Mucosa of descending colon (tissue), 3 donors: ENCODE measurements at places on chromosomes 1 and 21.
A peak's percentile ranks its signal among the peaks of the same experiment; 100 is the strongest.

DNA sequence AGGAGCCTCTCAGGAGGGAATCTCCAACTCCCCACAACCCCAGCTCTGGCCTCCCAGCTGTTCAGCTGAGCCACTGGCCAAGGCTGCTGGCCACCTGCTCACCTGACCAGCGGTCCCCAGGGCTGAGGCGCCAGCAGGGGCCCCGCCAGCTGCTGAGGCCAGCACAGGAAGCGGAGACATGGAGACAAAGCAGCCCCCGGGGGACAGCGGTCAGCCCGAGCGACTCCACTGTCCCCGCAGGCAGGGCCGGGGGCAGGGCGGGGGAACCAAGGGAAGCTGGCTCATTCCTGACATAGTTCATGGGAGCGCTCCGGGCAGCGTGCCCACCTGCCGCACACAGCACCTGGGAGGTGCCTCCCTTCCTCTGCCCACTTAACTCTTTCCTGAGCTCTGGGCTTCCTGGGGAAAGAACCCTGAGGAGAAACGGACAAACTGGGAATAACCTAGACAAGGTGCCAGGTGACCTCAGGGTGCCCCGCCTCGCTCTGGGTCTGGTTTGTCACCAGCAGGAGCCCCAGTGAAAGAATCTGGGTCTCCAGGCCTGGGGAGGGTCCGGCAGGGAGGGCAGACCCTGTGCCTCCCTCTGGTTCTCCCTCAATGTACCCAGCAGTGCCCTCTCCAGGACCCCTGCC is 10.7 kb downstream of the EPHA2 start:
- DNase-seq: peak; percentile 87

GRCh38 chr1:217270101-217270500 is 360.8 kb downstream of the GPATCH2 start:
- DNase-seq: no peak

- DNase-seq: no peak
These were observed 50.6 kb upstream of the LYPLAL1 start for GRCh38 chr1:219123036-219123435.

GRCh38 chr1:47953661-47954060 is 43.5 kb downstream of the TRABD2B start:
- DNase-seq: no peak

- DNase-seq: no peak
These were observed 149.5 kb upstream of the VAMP3 start for GRCh38 chr1:7621334-7622219.

DNA sequence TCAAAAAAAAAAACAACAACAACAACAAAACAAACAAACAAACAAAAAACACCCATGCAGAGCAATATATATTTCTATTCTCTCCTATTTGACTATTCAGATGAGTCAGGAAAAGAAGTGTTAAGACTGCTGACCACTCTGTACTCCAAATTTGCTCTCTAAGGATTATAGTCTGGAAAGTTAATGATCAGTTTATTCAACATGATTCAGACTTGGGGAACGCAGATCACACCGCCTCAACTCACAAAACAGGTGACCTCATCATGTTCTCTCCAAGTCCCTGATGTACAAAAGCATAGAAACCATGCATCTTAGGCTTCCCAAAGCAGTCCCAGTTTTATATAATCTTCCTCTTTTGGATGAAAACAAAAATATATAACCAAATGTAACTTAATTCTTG is 51.9 kb upstream of the PRRC2C start:
- DNase-seq: no peak

DNA sequence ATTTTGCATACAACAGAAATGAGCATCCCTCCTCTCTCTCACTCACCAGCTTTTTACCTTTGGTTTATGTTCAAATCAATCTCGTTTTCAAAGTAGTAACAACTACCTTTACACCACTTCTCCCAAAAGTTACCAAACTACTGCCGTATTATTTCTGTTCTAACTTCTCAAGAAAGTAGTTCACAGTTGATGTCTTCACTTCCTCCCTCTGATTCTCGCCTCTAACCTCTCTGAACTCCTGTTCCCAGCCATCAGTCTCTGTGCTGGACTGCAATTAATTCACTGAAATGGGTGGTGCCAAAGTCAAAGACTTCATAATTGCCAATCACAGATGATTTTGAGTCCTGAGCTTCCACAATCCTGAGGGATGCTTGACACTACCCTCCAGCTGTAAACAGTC is 54.0 kb downstream of the ZNF281 start:
- DNase-seq: no peak

- DNase-seq: no peak
These were observed 1.2 kb downstream of the KRTAP10-5 start for GRCh38 chr21:44579056-44579832.

- DNase-seq: no peak
These were observed 580 bp downstream of the RBM34 start for GRCh38 chr1:235160383-235160956.

- no peak for DNase-seq
These were observed 3.3 kb upstream of the NT5C1A start for GRCh38 chr1:39675220-39675619.

DNA sequence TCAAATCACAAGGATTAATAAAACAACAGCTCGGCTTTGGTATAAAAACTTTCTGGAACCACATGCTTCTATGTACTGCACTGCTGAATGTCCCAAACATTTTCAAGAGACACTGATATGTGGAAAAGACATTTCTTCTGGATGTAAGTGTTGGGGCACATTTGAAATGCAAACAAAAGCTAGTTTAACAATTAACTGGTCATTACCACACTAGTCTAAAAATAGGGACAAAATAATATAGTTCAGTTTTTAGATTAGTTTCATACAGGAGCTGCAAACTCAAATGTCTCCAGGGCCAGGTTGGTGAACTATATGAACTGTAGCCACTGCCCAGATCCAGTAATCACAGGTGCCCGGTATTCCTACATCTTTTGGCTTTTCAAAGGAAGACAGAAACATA is 3.2 kb downstream of the IL23R start:
- no peak for DNase-seq

DNA sequence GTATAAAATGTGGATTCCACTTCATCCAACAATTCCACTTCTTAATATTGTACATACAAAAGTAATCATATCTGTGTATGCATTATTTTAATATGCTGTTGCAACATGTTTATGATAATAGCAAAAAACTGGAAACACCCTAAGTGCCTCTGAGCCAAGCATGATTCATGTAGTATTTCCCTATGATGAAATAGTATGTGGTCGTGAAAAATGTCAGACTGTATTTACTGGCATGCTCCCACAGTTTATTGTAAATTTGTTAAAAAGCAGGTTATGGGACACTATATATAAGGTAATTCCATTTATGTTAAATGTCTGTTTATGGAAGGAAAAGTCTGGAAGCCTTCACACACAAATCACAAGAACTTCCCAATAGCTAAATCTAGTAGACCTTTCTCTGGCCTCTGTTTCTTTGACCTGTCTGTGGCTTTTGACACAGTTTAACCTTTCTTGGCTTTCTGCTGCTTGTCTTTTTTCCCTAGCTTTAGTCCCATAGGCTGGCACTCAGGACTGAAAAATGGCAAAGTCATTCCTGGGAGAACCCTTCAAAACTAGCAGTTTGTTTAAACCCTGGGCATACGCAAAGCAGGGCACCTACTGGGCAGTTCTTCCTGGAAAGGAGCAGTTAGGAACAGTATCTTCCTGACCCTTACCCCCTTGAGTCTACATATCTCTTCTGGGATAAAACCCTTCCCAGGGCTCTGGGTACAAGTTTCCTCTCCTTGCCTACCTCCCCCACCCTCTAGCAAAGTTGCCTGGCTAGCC is 65.4 kb upstream of the ARTN start:
- no peak for DNase-seq

- no peak for DNase-seq
These were observed 328 bp downstream of the MYCL start for GRCh38 chr1:39901464-39901713.
